Spinal cord (tissue), 10 donors: ENCODE measurements at places on chromosomes 2 and 18.

DNA sequence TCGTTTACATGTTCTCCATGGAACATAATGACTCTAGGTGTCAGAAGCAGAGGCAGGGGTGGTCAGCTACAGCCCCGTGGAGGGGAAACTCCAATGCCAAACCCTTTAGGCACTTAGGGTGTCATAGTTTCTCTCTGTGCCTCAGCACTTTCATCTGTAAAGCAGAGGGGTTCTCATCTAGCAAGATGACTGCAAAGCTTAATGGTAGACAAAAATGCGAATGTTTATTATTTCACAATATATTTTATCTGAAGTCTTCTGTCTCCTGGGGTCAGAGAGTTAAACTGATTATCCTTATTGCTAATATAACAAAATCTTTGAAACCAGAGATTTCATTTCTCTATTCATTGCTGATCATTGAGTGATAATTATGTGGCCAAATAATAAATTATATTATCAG, 522.5 kb downstream of the TSN start:
- DNase-seq: no peak

- DNase-seq: peak; percentile 20
Measured at GRCh38 chr2:22086726-22087125, 963.0 kb downstream of the TDRD15 start.

DNA sequence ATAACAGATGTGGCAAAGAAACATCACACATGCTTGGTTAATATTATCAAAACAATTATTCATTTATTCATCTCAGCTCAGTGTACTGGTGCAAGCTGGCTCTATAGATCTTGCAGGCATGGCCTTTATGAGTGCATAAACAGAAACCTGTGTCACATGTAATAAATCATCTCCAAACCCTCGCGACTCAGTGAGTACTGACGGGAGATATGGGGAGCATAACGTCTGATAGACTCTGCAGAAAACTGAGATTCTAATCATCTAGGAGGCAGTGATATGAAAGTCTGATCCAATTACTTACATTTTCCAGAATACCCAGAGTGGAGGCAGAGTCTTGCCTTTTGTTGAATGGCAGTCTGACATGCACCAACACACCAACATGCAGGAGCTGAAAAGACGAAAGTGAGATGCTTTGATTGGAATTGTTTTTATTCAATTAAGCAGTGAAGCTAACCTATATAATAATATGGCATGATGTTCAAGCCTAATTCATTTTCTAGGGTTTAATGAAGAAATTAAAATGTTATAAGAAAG, 416.8 kb downstream of the RNF144A start:
- DNase-seq: no peak

GRCh38 chr2:237450583-237450982, 36.5 kb upstream of the MLPH start:
- DNase-seq: no peak

- no peak for DNase-seq
Measured at GRCh38 chr18:55316486-55317184, 271.4 kb downstream of the TCF4 start.

DNA sequence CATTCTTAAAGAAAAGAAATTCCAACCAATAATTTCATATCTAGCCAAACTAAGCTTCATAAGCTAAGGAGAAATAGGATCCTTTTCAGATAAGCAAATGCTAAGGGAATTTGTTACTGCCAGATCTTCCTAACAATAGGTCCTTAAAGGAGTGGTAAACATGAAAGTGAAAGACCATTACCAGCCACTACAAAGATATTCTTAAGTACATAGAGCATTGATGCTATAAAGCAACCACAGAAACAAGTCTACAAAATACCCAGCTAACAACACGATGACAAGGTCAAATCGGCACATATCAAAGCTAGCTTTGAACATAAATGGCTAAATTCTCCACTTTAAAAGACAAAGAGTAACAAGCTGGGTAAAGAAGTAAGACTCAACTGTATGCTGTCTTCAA, 188.9 kb upstream of the RPRM start:
- no peak for DNase-seq

GRCh38 chr2:46901611-46902010, 14.0 kb downstream of the MCFD2 start:
- no peak for DNase-seq
